ENCODE measurements at places on chromosomes 3 and 15.
A peak's percentile ranks its signal among the peaks of the same experiment; 100 is the strongest.

- DNase-seq: peak; percentile 56
Observed at GRCh38 chr3:149657321-149657925, 402 bp downstream of the WWTR1 start.

- DNase-seq: no peak
Observed at GRCh38 chr3:8851703-8852102, 82.3 kb upstream of the OXTR start.

- no peak for DNase-seq
Observed at GRCh38 chr3:182342252-182342651, 451.1 kb upstream of the ATP11B start.

DNA sequence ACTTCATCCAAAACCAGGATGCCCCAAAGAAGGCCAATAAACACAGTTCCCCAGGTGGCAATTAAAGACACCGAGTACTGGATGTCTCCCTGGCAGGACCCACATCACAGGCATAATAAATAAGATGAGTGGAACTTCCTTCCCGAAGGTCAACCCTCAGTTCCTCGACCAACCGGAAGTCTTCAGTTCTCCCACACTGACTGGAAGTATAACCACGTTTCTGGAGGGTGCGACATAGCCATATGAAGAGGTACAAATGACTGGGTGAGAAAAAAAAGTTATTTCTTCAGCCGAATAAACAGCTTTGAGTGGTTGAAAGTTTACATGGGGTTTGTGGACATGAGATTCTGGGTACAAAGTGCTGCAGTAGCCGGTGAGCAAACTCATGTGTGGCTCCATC lies 34.6 kb upstream of the MUC13 start:
- DNase-seq: no peak

GRCh38 chr15:77904901-77905300 lies 172.6 kb downstream of the TBC1D2B start:
- DNase-seq: no peak

- DNase-seq: no peak
Observed at GRCh38 chr3:134339913-134340312, 34.3 kb downstream of the AMOTL2 start.

- no peak for DNase-seq
Observed at GRCh38 chr3:39113291-39113690, 5.8 kb downstream of the TTC21A start.

- DNase-seq: no peak
Observed at GRCh38 chr3:63876260-63876659, 12.6 kb downstream of the ATXN7 start.

DNA sequence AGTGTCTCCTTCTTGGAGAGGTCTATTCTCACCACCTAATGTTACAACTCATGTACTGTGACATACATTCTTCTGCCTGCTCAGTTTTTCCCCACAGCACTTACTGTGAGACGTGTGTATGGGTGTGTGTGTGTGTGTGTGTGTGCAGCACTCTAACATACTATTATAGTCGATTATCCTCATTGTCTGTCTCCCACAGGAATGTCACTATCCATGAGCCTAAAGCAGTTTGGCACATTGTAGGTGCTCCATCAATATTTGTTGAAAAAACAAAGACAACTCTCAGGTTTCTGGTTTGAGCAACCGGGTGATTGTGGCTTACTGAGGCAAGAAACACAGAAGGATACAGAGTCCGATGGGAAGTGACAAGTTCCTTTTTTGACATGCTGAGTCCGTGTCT lies 8.6 kb upstream of the ZNF148 start:
- no peak for DNase-seq

DNA sequence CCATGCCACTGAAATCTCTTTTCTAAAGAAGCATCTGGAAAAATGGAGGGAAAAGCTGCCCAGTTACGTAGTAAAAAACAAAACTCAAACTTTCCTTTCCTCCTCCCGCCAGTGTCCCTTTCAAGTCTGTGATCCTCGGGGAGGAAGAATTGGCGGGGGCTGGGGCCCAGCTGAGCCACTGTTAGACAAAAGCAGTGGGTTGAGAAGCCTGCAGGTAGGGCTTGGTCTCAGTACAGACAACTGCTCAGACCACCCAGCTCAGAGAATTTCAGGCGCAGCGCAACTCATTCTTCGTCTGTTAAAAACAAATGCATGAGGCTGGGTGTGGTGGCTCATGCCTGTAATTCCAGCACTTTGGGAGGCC lies 117.1 kb downstream of the MYLK start:
- DNase-seq: no peak

- no peak for DNase-seq
Observed at GRCh38 chr3:48894516-48894915, 4.2 kb downstream of the SLC25A20 start.

GRCh38 chr3:30670292-30670691 lies 63.9 kb downstream of the TGFBR2 start:
- no peak for DNase-seq

DNA sequence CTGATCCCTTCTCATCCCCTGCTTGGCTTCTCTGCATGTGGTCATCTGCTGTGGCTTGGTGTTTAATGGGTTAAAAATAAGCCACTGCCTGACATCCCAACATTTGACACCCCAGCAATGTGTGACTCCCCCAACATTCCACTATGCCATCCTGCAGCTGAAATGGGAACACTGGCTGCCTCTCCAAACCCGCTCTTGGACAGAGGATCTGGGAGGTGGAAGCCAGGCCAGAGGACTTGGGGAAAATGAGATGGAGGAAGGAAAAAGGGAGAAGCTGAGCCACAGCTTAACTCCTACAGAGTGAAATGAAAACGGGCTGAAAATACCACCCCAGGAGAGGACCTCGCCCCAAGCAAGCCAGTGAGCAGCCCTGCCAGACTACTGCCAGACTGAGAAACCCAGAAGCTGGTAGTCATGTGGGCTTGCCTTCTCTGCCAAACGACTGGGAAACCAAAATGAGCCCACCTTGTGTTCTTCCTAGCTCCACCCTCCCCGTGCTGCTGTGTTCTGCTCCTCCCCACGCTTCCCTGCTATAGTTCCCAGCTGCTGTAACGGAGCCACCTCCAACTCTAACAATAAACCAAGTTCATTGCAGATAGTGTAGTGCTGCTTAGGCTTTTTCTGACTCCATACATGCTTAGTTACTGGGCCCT lies 13.7 kb downstream of the MAP1A start:
- DNase-seq: no peak

DNA sequence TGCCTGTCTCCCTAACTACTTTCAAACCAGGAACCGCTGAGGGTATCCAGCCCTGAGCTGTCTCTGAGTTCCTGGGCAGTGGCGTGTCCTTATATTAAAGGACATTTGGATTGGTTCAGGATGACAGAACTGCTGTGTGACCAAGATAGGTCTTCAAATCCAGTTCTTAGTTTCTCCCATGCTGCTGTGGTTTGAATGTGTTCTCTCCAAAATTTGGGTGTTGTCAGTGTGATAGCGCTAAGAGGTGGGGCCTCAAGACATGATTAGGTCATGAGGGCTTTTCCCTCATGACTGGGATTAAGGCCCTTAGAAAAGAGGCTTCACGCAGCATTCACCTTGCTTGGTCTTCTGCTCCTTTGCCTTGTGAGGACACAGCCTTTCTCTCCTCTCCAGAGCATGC lies 376.5 kb upstream of the TPM1 start:
- no peak for DNase-seq

GRCh38 chr3:89368846-89369245 lies 261.4 kb downstream of the EPHA3 start:
- DNase-seq: no peak

DNA sequence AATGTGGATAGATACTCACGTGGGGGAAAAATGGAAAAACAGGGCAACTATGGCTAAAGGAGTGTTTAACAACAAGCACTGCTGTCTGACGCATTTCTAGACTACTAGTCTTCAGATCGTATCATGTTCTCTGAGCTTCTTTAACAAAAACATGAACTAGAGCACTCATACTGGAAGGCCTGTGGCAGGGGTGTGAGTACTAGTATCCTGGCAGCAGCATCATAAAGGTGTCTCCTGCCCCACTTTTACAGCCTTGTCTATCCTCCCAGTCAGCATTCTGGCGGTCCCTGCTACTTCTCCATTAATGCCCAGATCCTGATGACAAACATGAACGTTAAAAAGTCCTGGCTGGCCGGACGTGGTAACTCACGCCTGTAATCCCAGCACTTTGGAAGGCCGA lies 4.0 kb downstream of the FMN1 start:
- no peak for DNase-seq

- no peak for DNase-seq
Observed at GRCh38 chr3:190435618-190436017, 14.1 kb downstream of the TMEM207 start.

- no peak for DNase-seq
Observed at GRCh38 chr3:183099838-183100204, 525 bp upstream of the MCCC1 start.

GRCh38 chr15:49758456-49758855 lies 137.6 kb downstream of the DTWD1 start:
- no peak for DNase-seq

DNA sequence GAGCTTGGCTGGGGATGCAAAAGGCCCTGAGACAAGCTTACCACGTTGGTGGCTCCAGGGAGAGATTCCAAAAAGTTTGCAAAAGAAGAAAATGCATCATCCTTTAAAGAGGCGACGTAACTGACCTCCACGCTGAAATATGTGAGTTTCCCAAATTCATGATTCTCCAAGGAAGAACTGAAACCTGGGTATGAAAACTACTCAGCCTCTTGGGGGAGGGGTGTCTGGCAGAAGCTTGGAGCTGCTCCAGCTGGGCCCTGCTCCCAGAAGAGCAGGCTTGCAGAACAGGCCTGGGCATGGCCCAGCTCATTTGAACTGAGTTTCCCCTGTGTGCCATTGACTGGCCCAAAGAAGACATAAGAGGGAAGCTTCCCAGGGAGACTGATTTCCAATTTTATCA lies 20.5 kb downstream of the CPN2 start:
- no peak for DNase-seq

DNA sequence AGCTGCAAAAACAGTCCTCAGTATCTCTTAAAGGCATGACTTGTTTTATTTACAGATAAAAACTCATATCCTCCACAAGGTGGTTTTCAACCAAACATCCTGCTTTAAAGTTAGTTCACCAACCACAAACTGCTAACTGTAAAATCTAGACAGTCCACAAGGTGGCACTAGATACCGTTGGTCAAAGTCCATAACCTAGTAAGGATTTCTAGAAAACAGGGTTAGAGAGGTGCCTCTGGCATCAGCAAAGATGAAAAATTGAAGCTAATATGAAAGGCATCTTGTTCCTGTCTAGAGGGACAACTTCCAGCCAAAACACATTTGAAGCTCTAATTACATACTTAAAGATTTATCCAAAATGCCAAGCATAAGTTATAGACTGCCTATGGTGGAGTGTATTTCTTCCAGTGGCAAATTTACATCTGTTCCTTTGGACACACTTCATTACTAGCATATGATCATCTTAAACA lies 56.0 kb downstream of the ZMAT3 start:
- no peak for DNase-seq

DNA sequence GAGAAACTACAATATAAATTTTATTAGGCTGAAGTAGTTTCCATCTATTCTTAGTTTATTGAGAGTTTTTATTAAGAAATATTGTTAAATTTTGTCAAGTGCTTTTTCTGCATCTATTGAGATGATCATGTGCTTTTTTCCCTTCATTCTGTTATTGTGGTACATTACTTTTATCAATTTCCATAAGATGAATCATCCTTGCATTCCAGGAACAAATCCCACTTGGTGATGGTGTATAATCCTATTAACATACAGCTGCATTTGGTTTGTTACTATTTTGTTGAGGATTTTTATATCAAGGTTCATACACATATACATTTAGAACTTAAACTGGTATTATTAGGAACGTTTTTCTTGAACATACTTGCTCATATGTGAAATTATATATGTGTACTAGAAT lies 199.8 kb downstream of the TBC1D5 start:
- DNase-seq: no peak

DNA sequence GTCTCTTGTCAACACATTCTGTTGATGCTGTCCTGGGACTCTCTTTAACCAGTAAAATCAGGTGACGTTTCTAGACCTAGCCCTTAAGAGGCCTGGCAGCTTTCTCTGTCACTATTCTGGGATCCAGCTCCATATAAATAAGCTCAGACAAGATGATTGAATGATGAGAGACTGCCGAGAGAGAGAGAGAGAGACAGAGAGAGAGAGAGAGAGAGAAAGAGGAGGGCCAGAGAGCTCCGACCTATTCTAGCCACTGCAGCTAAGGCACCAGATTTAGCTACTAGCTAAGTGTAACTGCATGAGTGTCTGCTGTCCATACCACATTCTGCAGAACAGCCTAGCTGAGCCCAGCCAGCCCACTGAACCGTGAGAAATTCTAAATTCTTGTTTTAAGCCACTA lies 36.1 kb upstream of the CTXND1 start:
- no peak for DNase-seq

DNA sequence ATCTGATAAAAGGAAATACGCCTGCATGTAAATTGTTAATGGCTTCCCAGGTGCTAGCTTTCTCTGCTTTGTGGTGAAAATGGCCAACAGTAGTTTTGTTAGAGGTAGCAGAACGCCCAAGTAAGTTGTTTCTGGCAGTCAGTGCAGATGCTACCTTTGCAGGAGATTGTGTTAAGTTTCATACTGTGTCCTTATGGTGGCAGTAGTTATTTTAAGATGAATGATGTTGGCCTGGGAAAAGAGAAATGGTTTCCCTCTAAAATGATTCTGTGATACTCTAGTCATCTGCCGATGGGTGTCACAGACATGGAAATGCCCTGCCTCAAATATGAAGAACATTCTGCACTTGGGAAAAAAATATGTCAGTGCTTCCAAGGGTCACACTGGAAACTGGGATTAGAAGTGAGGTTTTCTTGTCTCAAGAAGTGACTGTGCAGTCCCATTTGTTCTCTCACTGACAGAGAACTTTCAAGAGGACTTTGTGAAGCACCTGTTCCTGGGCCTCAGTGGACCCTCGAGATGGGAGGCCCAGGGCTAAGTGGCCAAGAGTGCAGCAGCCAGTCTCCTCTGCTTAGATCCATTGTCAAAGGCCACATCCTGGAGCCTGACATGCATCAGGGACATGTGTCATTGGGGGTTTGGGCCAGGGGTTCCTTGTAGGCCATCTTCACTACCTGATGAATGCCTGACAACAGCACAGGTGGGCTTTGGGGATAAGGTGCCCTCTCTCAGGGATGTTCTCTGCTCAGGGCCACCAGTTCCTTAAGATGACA lies 393.3 kb downstream of the CACNA2D3 start:
- DNase-seq: no peak

DNA sequence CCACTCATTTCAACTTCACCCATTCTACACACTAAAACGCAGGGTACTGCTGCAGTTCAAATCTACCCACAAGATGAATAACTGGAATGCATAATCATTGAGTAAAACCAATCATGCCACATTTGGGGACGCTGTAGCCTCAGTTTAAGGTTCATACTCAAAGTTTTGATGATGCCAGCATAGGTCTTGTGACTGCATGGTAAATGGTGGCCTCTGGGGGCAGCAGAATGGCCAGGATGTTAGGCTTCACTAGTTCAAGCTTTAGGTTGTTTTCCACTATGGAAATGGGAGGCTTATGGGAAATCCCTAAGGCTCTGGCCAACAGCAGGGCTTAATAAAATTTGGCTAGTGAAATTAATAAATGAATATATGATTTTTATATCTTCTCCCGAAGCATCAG lies 104.3 kb upstream of the TSC22D2 start:
- no peak for DNase-seq

DNA sequence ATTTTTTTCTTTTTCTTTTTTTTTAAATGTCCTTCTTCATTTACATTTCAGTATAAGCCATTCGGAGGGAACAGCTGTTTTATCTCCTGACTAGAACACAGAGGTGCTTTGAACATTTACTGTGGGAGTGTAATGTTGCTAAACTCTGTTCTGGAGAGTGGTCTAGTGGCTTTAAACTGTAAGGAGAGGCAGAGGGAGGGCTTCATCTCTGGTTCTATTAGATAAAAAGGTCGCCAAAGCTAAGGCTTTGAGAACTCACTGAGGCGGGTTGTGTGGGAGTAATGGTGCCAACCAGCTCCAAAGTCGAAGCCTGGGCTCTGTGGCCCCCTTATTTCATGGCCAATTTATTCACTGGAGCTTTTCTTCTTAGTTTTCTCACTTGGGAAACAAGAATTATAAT lies 133.2 kb downstream of the ANXA2 start:
- no peak for DNase-seq

Measured in cortex of kidney (tissue), 1 donor.